Tibial nerve (tissue), 4 donors: ENCODE measurements at places on chromosomes 11 and 22. TPM values are rescaled to one million over a fixed set of nuclear protein-coding genes. Genes with fewer than 3 reads are reported as not detected.

GRCh38 chr11:12224537-12224893 is 114.1 kb downstream of the MICAL2 start:
- DNase-seq, result peak; percentile 28
- H3K27ac ChIP-seq, result peak overlapping the region; percentile 40
- H3K36me3 ChIP-seq, result no peaks in the 10 kb centered on the region
- H3K4me1 ChIP-seq, result peaks cover 21% of the 10 kb centered on the region
- H3K4me3 ChIP-seq, result no peak overlapping the region

DNA sequence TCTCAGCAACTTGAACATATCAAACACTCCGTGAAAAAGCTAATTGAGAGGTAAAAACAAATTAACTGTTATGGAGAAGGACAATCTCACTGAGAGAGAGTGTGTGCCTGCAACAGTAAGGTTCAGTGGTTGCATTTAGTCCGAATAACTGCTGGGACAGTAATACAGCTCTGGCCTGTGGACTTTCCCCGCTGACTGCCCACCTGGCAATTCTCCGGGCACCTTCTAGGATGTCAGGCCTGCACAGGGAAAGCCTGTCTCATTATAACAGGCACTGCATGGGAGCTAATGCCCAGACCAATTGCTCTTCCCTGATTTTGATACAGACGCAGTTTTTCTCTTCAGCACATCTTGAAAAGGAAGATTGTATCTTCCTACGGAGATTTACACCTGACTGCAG is 251.0 kb downstream of the DCDC1 start:
- no peak overlapping the region for H3K27ac ChIP-seq
- H3K4me1 ChIP-seq, result no peaks in the 10 kb centered on the region
- no peaks in the 10 kb centered on the region for H3K36me3 ChIP-seq
- no peaks in the 10 kb centered on the region for H3K27me3 ChIP-seq

TBX10 gene
- total RNA-seq, result not detected

DNA sequence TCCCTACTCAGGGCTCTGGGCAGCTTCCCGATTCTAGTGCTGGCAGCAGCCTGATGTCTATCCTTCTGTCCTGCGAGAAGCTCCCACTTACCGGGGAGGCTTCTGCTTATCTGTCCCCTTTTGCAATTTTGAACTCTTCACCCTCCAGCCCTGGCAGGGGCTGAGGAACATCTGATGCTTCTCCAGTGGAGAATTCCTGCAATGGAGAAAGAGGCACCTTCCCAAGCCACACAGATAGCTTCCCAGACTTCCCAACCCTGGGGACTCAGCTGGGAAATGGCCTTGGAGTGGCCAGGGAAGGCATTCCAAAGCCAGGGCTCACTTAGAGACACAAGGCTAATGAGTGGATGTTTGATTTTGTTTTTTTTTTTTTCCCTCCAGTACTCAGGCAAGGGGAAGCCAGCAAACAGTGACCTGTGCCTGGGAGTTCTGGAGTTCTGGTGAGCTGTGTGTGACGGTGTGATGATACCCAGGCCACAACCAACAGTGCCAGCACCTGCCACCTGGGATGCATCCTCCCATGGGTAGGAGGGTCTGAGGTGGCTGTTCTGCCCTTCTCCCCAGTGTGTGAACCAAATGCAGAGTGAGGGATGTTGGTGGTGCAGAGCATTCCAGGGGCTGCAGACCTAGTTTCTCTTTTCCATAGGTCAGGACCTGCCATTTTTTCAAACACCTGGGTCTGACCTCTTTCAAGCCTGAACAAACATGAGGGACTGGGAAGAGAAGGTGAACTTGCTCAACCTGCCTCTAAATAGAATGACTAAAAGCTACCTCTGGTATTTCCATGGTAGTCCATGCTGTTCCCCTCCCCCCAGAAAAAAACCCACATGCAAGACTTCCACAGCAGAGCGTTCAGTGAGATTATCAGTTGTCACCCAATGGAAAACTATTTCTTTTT is 95.1 kb downstream of the CCDC81 start:
- no peaks in the 10 kb centered on the region for H3K4me1 ChIP-seq
- no peak overlapping the region for H3K4me3 ChIP-seq
- no peak overlapping the region for H3K27ac ChIP-seq
- H3K27me3 ChIP-seq, result no peaks in the 10 kb centered on the region
- no peak for DNase-seq

DNA sequence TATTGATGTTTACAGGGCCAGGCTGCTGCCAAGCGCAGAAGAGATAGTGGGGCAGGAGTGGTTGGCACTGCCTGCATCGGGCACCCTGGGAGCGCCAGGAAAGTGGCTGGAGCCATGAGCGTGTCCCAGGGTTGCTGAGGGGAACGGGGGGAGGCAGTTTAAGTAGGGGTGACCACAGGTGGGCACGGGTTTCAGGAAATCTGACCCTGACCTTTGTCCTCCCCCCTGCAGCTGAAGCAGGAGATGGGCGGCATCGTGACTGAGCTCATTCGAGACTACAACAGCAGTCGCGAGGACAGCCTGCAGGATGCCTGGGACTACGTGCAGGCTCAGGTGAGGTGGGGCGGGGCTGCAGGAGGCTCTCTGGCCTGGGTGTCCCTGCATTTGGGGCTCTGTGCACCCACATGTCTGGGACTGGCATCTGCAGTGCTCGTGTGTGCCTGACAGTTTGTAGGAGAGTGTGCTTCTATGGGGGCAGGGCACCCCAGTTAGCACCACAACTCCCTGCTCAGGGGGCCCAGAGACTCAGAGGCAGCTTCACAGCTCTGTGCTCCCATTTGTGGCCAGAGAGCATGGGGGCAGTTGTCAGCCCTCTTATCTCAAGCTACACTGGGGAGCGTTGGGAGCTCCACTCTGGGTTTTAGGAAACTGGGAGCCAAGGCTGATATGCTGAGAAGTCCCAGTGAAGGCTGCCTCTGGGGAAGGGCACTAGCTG is 49.7 kb downstream of the CD82 start:
- peaks cover 2% of the 10 kb centered on the region for H3K4me1 ChIP-seq
- H3K4me3 ChIP-seq, result no peak overlapping the region
- H3K27me3 ChIP-seq, result no peaks in the 10 kb centered on the region

GUCY1A2 gene
- 3.9 TPM for total RNA-seq
